ENCODE measurements at places on chromosomes 7 and 10. TPM values are rescaled to one million over a fixed set of nuclear protein-coding genes. Genes with fewer than 3 reads are reported as not detected.

Gene KDM7A
- total RNA-seq: 4.2 TPM

Gene LRIT1
- not detected for total RNA-seq

Gene IFRD1
- 27.6 TPM for total RNA-seq

Gene ST8SIA6
- total RNA-seq: 1.8 TPM

GRCh38 chr7:91135300-91135699 lies 128.9 kb upstream of the FZD1 start:
- no peak for DNase-seq

- no peak for DNase-seq
Measured at GRCh38 chr10:5575482-5576153, 50.9 kb downstream of the CALML3 start.

DNA sequence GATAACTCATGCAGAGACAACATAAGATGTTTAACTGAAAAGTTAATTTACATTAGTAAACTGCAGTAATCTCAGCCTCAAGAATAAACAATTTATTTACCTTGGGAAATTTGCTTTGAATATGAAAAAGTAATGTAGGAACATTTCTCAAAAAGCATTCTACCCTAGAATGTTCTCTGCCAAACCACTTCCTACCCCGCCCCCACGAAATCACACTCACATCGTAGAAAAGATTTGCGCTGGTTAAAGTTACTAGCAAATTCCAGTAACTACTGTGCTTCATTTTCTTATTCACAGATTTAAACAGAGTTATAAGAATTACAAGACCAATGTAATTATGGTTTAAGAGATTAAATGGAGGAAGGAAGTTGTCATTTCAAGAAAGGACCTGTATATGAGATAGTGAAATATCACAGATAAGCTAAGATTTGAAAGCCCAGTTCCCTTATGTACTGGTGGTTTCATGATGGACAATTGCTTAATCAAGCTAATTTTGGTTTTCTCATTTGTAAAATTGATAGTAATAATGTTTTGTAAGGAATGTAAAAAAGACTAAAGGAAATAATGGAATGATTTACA lies 175.4 kb downstream of the GNAI1 start:
- no peak for DNase-seq

DNA sequence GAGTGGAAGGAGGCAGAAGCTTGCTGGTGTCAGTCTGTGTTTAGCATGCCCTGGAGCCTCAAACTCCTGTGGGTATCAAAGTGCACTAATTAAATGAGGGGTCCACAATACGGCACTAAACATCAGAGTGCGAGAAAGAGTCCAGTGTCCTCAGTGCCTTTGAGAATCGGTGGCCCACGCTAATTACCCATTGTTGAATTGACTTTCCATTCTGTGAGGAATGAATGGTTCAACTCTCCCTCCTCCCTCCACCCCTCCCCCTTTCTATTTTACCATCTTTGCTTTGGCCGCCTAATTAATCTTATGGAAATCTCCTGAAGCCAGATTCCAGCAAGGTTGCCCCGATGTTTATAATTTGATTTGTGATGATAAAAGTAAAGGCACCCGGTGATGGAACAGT lies 217.8 kb downstream of the TFEC start:
- DNase-seq: no peak

- no peak for DNase-seq
Measured at GRCh38 chr10:96496281-96496925, 17.3 kb downstream of the TLL2 start.
